ENCODE measurements at places on chromosomes 3 and 15.
A peak's percentile ranks its signal among the peaks of the same experiment; 100 is the strongest.

DNA sequence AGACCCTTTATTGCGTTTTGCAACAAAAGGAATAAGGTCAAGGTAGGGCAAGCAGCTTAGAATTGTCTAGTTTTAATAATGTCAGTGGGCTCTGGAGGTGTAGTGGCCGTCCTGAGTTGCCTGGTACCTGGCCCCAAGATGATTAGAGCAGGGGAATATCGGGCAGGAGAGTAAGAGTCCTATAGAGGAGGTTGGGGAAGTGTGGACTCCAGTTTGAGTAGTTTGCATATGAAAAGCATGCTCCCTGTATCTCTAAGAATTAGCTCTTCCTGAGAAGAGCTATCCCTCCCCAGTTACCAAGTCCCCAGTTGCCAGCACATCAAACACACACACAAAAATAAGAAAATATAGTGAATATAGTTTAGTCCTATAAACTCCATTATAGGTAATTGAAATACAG lies 49.2 kb upstream of the ST3GAL6 start:
- no peak for DNase-seq

- DNase-seq: peak; percentile 36
Observed at GRCh38 chr15:101578443-101578894, 73.7 kb downstream of the TM2D3 start.

GRCh38 chr3:4543110-4543509 lies 50.0 kb downstream of the ITPR1 start:
- no peak for DNase-seq

GRCh38 chr3:38618343-38618742 lies 31.1 kb downstream of the SCN5A start:
- DNase-seq: no peak

DNA sequence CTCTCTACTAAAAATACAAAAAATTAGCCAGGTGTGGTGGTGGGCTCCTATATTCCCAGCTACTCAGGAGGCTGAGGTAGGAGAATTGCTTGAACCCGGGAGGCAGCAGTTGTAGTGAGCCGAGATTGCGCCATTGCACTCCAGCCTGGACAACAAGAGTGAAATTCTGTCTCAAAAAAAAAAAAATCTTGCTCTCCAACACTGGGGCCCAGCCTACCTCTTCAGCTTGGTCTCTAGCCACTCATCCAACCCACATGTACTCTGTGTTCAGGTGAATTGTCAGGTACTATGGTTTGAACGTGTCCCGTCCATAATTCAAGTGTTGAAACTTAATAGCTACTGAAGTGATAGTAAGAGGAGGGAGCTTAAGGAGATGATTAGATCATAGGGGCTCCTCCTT lies 22.4 kb upstream of the RAB7A start:
- DNase-seq: no peak
